ENCODE measurements at places on chromosomes 2 and 18.

DNA sequence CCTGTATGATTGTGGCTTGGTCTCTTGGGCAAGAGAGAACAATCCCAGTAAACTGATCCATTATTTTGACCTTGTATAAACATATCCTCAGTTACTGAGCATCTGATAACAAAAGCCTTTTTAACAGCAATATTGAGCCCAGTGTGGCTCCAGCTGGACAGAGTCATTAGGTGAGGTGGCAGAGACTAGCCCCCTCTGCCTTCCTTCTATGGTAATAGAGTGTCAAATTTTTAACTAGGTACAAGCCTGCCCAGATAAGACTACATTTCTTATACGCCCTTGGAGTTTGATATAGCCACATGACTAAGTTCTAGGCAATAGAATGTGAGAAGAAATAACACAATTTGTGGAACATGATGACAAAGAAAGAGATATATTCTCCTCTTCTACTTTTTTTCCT lies 56.2 kb downstream of the HNMT start:
- DNase-seq, result no peak

- no peak for DNase-seq
Observed at GRCh38 chr2:30781451-30781850, 25.8 kb downstream of the CAPN13 start.

GRCh38 chr2:209314653-209315052 lies 109.2 kb upstream of the MAP2 start:
- no peak for DNase-seq

- no peak for DNase-seq
Observed at GRCh38 chr2:168030862-168031624, 216.4 kb downstream of the STK39 start.

DNA sequence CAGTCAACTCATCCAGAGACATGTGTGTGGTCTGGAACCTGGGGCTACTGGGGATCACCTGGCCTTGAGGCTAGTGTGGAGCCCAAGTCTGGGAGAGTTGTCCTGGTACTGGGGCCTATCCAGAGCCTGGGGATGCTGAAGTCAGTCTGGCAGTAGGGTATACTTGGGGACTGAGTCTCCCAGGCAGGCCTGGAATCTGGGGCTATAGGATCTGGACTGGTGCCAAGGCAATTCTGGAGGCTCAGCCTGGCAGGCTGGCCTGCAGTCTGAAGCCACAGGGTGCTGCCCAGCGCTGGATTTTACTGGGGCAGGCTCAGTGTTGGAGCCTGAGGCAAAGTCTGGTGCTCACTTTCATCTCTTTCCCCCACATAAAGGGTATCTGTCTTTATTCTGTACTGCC lies 46.5 kb downstream of the AQP4 start:
- no peak for DNase-seq

GRCh38 chr2:19644763-19645162 lies 257.0 kb downstream of the TTC32 start:
- no peak for DNase-seq

DNA sequence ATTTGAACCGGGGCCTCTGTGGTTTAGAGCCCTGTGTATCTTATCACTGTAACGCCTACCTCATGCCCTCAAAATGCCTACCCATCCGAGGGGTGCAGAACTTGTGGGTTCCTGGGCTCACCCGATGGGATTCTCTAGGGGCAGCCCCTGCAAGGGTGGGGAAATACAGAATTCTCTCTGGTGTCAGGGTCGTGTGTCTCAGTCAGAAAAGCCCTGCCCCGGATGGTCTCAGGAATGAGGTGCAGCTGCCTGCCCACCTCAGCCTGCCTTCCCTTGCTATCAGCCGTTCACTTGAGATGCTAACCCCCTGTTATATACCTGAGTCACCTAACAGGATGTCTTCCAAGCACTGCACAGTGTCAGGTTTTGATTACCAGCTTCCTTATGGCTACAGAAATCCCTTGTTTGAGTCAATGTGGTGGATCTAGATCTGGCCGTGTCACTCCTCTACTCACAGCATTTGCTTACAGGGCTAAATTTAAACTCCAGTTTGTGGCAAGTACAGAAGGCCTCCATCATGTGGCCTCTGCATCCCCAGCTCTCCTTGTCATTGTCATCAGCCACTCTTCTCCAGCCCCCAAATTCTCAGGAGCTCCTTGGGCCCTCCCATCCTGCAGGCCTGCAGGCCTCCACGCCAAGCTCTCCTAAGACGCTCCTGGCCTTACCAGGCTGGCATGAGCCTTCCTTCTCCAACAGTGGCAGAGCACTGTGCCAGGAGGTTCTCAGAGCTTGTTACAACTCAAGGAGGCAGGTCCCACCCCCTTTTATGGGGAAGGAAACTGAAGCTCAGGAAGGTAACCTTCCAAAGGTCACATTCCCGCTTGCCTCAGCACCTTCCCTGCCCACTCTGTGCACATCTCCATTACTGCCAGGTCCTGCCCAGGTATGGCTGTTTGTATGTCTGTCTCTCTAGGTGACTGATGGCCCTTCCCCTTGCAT lies 14.3 kb upstream of the MAP3K2 start:
- no peak for DNase-seq

- no peak for DNase-seq
Observed at GRCh38 chr2:210428393-210429179, 48.0 kb downstream of the LANCL1 start.

DNA sequence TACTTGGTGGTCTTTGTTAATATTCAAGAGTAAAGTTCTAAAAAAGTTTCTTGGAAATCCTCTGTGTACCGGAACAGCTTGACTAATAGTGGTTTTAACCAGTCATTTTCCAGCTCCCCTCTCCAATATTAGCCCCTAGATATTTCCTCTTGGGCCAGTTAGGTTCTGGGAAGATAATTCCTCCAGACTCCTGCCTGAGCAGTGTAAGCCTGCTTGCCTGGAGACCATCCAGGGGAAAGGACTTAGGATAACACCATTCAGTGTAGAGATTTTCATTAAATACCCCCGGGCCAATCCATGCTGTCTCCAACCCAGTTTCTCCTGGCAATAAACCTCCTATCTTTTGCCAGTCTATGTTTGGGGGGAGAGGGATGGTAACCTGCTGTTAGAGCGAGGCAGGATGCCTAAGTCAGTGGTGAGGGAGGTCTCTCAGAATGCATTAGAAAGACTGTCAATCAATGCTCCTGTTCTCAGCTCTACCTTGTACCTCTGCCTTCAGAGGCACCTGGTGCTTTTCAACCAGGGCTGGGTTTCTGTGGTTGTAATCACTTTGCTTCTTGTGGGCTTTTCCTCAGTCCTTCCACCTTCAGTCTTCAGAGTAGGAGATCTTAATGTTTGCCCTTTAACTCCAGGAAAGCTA lies 186.4 kb downstream of the RNF152 start:
- DNase-seq, result no peak

DNA sequence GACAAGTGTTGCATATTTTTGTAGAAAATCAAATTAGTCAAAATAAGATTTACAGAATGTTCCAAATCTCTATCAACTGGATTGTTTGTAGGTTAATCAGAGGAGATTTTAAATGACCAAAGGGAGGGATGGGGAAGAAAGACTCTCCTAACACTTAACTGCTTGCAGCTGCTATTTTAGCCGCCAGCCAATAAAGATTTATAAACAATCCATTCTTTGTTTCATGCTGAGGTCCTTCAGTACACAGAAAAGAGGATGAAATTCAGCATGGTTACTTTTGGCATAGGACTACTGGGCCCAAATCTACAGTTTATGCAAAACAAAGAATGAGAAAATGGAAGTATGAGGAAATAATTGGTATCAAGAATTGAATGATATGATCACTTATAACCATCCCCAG lies 86.4 kb upstream of the FN1 start:
- no peak for DNase-seq

DNA sequence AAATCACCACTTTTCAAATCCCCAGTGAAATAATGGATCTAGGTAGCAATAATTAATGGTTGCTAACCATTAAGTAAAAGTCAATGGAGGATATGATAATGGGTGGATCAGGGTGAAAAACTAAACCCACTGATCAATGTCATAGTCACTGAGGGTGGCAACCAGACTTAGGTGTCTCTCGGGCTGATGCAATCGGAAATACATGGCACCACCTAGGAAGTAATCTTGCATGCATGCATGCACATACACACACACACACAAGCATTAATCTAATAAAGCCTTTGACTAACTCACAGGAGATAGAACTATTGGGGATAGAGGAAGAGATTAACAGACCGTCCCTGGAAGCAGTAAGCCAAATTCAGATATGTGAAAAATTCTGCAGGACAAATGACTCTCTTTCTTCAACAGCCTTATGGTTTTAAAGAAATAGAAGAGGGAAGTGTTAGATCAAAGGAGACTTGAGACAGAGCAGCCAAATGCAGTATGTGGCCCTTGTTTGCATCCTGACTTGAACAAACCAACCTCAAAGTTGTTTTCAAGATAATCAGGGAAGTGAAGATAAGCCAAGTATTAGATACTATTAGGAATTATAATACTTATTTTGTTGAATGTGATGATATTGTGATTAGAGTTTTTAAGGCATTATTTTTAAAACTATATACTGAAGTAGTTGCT lies 186.0 kb upstream of the RMP24 start:
- DNase-seq, result no peak

GRCh38 chr2:233760043-233760442 lies at the start of gene UGT1A1:
UGT1A1 (plus strand) TSS chr2:233760270; CDS start chr2:233760288, 18 bp downstream.
- no peak for DNase-seq

GRCh38 chr18:36622610-36623009 lies 206.2 kb downstream of the TPGS2 start:
- no peak for DNase-seq

GRCh38 chr2:11785611-11785940 lies 39.1 kb downstream of the LPIN1 start:
- DNase-seq, result no peak

- DNase-seq, result no peak
Observed at GRCh38 chr2:8234757-8235374, 447.0 kb upstream of the ID2 start.

DNA sequence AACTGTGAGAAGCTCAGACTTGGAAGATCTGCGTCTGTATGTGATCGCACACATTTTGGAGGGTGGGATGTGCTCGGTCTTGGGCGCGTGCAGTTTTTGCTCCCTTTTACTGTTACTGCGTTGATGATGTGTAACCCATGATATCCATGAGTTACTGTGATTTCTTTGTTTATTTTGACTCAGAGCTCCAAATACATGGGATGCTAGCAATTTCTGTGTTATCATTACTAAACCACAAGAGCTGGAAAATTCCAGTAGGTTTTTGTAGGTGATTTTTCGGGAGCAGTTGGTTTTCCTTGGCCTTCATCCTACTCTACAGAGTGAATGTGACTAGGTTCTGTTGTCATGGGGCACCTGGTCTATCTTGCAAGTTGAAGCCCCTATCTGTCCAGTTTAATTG lies 124.2 kb downstream of the AGAP1 start:
- DNase-seq, result no peak

DNA sequence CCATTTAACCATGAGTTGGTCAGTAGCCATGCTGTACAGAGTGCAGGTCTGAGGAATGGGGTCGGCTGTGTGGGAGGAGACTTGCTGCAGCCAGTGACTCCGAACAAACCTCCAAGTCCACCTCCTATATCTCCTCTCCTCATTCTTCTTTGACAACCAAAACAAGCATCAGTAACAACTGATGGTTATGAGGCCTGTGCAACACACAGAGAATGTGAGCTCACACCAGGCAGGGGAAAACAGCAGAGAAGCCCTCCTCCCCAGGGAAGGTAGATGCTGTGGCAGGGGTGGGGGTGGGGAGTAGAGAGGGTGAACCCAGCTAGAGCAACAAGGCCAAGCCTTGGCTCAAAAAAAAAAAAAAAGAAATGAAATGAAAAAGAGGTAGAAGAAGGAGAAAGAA lies 12.3 kb upstream of the CNGA3 start:
- DNase-seq, result no peak
